ENCODE measurements at places on chromosomes 5 and 9. TPM values are rescaled to one million over a fixed set of nuclear protein-coding genes. Genes with fewer than 3 reads are reported as not detected.
A peak's percentile ranks its signal among the peaks of the same experiment; 100 is the strongest.

DNA sequence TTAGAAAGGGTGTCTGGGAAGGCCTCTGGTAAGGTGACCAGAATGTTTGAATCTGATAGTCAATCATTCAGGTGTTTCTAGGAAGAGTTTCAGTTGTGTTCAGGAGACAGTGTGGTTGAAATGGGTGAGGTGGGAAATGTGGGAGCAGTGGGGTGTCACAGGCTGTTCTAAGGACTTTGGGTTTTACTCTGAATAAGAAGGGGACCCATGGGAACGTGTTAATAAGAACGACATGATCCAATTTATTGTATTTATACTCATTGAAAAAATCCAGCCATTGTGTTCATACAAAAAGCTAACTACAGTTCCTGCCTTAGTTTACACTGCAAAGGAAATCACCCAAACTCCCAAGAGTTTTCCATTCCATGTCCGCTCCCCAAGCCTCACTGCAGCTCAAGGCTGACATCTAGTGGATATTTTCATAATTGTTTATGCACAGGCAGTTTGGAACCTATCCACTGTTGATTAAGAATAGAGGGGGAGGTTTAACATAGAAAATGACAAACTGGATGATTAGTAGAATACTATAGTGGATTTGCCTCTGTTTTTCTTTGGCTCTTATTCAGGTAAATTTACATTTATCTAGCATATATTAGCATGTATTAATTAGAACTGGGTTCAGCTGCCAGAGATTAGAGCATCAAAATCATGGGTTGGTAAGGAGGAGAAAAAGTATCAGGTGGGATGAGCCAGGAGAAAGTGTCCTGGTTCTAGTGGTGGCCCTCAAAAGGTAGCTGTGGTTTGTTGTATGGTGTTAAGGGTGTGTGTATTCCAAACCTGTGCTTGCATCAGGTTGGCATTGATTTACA is 17.7 kb downstream of the CAVIN4 start:
- peak; percentile 42 for DNase-seq

- no peak for DNase-seq
Measured at GRCh38 chr5:8686707-8687106, 817.8 kb downstream of the MTRR start.

GRCh38 chr5:51326844-51327243 is 56.4 kb upstream of the ISL1 start:
- no peak for DNase-seq

- no peak for DNase-seq
Measured at GRCh38 chr9:119707228-119707845, 338.1 kb upstream of the BRINP1 start.

SPINK6 gene
- polyA plus RNA-seq = 0.79 TPM

HSPB3 gene
- polyA plus RNA-seq = not detected

TTLL11 gene
- 1.9 TPM for polyA plus RNA-seq

ENTREP1 gene
- 0.10 TPM for polyA plus RNA-seq

PCDHB9 gene
- 0.11 TPM for polyA plus RNA-seq

Measured in A549 (cell line).